ENCODE measurements at places on chromosomes 1 and 21.

- no peak for DNase-seq
Observed at GRCh38 chr21:41677671-41678015, 89.2 kb downstream of the RIPK4 start.

DNA sequence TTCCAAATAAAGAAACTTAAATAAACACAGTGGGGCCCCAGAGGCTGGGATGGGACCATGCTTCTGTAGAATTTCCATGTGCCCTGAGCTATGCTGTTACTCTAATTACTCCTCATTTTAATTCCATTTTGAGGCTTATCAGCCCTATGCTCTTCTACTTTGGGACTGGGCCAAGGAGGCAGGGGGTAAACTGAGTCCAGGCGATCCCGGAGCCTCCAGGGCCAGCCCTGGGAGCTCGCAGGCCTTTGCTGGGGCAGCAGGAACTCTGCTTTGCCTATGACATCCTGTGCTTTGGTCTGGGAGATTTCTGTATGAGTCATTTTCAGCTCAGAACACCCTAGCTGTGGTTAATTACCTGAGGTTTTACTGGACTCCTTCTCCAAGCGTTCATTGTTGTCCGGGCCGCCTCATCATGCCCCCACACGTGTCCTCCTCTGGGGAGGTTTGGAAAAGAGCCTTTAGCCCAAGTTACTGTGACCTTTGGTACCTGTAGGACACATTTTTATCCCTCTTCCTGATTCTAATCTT lies 95.7 kb downstream of the RHOU start:
- no peak for DNase-seq

- no peak for DNase-seq
Observed at GRCh38 chr21:29230551-29231261, 68.0 kb upstream of the BACH1 start.

- DNase-seq: no peak
Observed at GRCh38 chr1:26961826-26962225, 1.6 kb upstream of the KDF1 start.

DNA sequence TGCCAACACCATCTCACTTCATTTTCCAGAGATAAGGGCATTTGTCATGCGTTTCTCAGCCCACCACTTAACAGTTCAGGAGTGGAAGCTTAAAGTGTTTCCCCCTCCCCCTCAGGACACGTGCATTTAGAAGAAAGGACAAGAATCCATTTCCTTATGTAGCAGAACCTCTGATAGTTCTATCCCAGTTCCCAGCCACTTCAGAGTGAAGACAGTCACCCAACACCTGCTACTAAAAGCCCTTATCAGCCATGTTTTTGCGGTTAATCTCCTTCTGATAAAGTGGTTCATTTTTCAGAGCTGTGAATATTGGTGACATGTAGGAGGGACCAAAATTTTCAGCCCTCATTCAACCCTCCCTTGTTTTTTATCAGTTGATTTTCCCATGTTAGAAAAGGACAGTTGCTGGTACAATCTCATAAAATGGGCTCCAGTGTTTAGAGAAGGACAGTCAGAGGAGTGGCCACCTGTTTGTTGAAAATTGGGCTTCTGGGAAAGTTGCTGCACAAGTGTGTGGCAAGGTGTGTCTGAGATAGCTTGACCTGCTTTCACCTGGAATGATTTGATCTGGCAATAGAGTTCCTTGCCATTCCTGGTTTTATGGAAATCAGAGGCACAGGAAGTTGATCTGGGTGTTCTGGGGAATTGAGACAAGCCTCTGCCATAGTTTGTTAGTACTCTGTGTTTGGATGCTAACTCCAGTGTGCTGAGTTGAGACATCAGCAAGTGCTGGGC lies 114.0 kb downstream of the PPP1R12B start:
- DNase-seq: no peak
